ENCODE measurements at places on chromosomes 12 and 14. TPM values are rescaled to one million over a fixed set of nuclear protein-coding genes. Genes with fewer than 3 reads are reported as not detected.

- no peak overlapping the region for H3K27ac ChIP-seq
- DNase-seq, result no peak
- H3K4me3 ChIP-seq, result no peak overlapping the region
- H3K4me1 ChIP-seq, result no peaks in the 10 kb centered on the region
- no peaks in the 10 kb centered on the region for H3K36me3 ChIP-seq
Observed at GRCh38 chr12:110088936-110089335, 35.2 kb upstream of the IFT81 start.

- H3K36me3 ChIP-seq, result no peaks in the 10 kb centered on the region
- H3K27ac ChIP-seq, result no peak overlapping the region
- no peak overlapping the region for H3K4me3 ChIP-seq
Observed at GRCh38 chr12:24470050-24470449, 478.9 kb downstream of the BCAT1 start.

DNA sequence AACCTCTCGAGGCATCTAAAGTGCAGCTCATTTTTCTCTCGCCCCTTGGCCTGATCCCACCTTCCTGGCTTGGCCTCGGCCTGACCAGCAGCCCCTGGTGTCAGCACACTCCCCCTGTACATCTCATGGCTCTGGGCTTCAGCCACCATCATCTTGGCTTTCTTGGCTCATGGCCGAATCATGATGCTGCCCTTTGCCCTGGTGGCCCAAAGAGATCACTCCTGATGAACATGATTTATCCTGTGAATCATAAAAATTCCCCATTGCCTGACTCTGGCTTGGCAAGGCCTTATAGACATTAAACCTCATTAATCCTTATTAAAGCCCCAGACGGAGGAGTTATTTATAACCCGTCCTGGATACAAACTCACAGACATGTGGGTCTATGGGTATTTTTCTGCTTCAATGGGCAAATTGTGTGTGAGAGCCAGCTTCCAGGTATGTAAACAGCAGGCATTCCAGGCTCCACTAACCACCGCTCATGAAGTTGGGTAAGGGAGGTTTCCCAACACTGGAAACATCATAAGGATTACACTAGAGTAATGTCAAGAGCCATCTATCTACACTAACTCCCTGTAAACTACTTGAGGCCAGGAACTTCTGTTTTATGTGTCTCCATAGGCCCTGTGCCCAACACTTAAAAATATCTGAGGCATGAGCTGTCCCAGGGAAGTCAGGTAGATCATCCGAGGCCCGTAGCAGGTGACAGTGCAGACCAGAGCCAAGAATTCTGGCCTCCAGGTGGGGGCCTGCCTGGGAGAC, 171.2 kb downstream of the TTC8 start:
- H3K4me1 ChIP-seq, result no peaks in the 10 kb centered on the region
- H3K36me3 ChIP-seq, result no peaks in the 10 kb centered on the region

GRCh38 chr12:44367136-44367535, 509.0 kb downstream of the NELL2 start:
- no peak overlapping the region for H3K27ac ChIP-seq
- H3K4me3 ChIP-seq, result no peak overlapping the region
- H3K4me1 ChIP-seq, result no peaks in the 10 kb centered on the region
- DNase-seq, result no peak
- H3K27me3 ChIP-seq, result no peaks in the 10 kb centered on the region

DNA sequence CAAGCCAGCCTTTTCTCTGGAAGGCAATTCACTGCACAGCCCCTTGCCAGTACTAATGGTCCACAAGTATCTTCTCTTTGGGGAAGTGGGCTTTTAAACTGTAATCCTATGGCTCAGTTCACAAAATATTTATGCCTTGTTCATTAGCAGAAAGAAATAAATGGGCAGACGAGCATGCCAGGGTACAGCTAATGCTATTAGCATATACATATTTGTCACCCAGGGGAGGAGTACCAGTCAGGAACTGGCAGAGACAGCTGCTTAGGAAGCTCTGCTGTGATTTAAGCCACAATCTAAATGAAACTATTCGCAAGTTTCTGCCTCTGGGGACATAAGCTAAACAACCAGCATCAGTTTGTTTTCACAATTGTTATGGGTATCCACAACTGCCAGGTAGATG, 113.4 kb upstream of the CCDC198 start:
- H3K36me3 ChIP-seq, result no peaks in the 10 kb centered on the region
- DNase-seq, result no peak
- no peaks in the 10 kb centered on the region for H3K27me3 ChIP-seq
- H3K4me3 ChIP-seq, result no peak overlapping the region
- H3K27ac ChIP-seq, result no peak overlapping the region

GRCh38 chr14:91366749-91367148, 50.9 kb downstream of the CCDC88C start:
- no peaks in the 10 kb centered on the region for H3K4me1 ChIP-seq
- H3K27ac ChIP-seq, result no peak overlapping the region
- no peak for DNase-seq
- H3K36me3 ChIP-seq, result no peaks in the 10 kb centered on the region

The ATXN3 gene
- 117 TPM for total RNA-seq

DNA sequence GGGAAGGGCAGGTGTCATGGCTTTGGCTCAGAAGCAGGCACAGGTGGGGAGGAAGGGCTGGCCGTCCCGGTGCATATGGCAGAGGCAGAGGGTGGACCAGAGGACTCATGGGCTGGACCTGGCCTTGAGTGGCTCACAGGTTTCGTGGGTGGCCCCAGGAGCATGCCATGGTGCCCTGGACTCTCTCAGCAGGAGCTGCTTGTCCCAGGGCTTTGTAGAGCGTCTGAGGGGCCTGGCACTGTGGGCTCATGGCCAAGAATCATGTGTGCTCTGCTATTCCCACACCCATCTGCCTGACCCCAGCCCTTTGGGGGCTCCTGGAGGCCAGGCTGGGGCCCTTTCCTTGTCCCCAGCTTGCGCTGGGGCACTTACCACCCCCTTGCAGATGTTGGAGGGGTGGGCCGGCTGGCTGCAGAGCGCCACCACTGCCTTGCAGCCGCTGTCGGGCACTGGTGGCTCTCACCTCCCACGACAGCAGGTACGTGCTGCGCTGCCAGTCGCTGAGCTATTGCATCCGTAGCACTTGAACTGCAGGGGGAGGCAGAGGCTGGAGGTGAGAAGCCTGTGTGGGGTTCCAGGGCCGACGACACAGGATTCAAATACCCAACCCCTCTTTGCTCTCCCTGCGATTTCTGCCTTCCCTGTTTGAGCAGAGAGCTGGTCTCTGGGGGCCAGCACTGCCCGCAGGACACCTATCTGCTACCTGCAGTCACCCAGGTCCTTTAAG, 187.4 kb upstream of the PRMT8 start:
- H3K27me3 ChIP-seq, result no peaks in the 10 kb centered on the region
- DNase-seq, result no peak
- no peak overlapping the region for H3K4me3 ChIP-seq

DNA sequence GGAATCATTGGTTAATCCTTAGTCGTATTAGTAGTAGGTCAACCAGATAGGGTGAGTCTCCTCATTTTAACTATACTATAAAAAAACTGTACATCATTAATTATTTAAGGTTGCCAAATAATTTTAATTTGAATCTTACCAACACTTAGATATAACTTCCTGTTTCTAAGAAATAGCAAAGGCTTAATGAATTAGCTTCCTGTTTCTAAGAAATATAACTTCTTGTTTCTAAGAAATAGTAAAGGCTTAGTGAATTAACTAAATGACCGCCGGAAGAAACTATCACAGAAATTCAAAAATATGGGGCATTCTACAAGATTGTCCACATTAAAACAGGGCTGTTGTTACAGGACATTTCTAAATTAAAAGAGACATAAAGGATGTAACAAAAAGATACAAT, 392.9 kb upstream of the FOXG1 start:
- no peak overlapping the region for H3K4me3 ChIP-seq
- H3K27ac ChIP-seq, result no peak overlapping the region
- H3K27me3 ChIP-seq, result no peaks in the 10 kb centered on the region
- H3K4me1 ChIP-seq, result no peaks in the 10 kb centered on the region

DNA sequence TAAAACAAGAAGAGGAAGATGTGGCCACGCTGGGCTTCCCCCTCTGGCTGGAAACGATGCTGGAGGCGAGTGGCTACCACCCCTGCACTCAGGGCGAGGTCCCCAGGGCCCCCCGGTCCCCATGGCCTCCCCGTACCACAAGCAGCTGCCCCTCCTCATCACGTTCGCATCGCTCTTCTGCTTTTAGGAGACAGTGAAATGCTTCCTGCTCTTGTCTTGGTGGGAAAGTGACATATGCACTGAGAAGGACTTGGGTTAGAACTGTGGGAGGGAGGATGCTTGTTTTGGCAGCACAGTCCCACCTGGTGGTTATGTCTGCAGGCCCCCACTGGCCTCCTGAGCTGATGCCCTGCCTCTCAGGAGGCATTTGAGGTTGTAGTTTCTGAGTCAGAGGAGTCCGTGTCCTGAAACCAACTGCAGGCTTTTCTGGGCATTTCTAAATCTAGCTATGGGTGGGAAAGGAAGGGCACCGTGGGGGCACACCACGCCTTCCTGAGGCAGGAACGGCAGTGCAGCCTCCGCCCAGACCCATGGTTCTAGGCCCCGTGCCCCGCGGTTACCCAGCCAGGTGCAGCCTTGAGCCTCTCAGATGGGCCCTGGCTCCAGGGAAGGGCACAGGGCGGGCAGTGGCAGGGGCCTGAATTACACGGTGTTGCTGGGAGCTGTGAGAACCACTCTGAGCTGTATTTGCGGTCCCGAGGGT, 139.3 kb downstream of the ADGRD1 start:
- no peak overlapping the region for H3K4me3 ChIP-seq
- no peak overlapping the region for H3K27ac ChIP-seq
- no peaks in the 10 kb centered on the region for H3K36me3 ChIP-seq
- peak; percentile 6 for DNase-seq
- no peaks in the 10 kb centered on the region for H3K27me3 ChIP-seq
- no peaks in the 10 kb centered on the region for H3K4me1 ChIP-seq

GRCh38 chr12:113230315-113231234, 9.3 kb downstream of the TPCN1 start:
- no peaks in the 10 kb centered on the region for H3K36me3 ChIP-seq
- no peaks in the 10 kb centered on the region for H3K4me1 ChIP-seq
- no peak for DNase-seq

DNA sequence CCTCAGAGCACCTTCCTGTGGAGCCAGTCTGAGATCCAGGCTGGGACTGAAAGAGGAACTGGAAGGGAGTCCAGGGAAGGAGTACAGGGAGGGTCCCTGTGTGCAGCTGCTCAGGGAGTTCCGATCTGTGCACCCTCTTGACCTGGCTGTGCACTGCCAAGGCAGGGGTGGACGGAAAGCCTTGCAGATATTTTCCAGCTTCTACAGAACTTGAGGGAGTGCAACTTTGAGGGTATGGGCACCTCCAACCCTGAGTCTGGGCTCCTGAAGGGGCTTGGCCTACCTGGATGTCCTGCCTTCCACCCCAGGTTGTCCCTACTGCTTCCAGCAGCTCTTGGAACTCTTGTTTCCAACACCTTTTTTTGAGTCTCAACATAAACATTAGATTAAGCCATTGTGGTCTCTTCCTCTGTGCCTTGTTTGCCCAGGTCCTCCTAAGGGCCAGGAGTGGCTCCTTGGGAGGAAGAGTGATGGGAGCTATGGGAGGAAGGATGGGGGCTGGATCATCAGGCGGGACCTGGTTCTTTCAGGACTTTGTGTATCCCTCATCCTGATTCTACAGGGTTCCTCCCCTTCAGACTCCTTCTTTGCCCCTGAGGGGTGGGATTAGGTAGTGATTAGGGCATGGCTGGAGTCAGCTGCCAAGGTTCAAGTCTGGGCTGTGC, 3.5 kb downstream of the KRT7 start:
- no peaks in the 10 kb centered on the region for H3K36me3 ChIP-seq
- H3K27me3 ChIP-seq, result peaks cover 3% of the 10 kb centered on the region
- no peak for DNase-seq
- no peak overlapping the region for H3K4me3 ChIP-seq

The AHNAK2 gene
- 44.9 TPM for total RNA-seq

GRCh38 chr14:95475540-95476240, 40.8 kb downstream of the SYNE3 start:
- H3K27me3 ChIP-seq, result no peaks in the 10 kb centered on the region
- peaks cover 11% of the 10 kb centered on the region for H3K4me1 ChIP-seq
- H3K27ac ChIP-seq, result no peak overlapping the region
- no peak overlapping the region for H3K4me3 ChIP-seq
- DNase-seq, result no peak

DNA sequence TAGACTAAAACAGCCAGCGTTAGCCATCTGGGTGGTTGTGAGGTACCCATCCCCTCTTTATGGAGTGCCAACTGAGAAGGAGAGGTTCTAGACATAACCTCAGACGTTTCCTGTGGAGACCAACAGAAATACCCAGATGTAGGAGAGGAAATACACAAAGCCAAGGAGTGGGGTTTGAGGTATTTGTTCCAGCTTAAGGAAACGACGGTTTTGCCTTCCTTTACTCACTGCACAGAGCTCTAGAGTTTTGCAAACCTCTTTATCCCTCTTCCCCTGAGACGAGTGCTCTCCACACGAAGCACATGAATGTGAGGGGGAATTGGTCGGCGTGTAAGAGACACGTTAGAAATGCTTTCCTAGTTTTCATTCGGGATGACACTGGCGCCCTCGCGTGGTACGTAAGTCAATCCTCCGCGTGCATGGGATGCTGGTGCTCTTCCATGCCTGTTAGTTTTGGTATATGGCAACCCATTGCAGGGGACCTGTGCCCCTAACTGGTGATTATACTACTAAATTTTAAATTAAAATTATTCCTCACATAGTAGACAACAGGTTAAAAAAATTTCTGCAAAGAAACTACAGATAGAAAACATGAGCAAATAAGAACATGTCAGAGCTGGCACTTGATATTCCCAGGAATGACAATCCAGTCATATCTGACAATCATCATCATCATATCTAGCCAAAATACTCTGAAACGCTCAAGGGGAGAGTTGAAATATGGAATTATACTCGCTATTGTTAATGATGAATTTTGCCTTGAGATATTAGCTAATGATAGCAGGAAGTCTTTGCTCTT, 121.7 kb downstream of the PPM1H start:
- DNase-seq, result peak; percentile 55
- H3K27ac ChIP-seq, result no peak overlapping the region
- no peaks in the 10 kb centered on the region for H3K27me3 ChIP-seq
- no peak overlapping the region for H3K4me3 ChIP-seq
- H3K36me3 ChIP-seq, result no peaks in the 10 kb centered on the region
- no peaks in the 10 kb centered on the region for H3K4me1 ChIP-seq

The ZC3H10 gene
- 5.7 TPM for total RNA-seq

GRCh38 chr12:132904718-132905328, 17.4 kb upstream of the CHFR start:
- no peak overlapping the region for H3K27ac ChIP-seq
- no peaks in the 10 kb centered on the region for H3K27me3 ChIP-seq
- no peaks in the 10 kb centered on the region for H3K4me1 ChIP-seq

DNA sequence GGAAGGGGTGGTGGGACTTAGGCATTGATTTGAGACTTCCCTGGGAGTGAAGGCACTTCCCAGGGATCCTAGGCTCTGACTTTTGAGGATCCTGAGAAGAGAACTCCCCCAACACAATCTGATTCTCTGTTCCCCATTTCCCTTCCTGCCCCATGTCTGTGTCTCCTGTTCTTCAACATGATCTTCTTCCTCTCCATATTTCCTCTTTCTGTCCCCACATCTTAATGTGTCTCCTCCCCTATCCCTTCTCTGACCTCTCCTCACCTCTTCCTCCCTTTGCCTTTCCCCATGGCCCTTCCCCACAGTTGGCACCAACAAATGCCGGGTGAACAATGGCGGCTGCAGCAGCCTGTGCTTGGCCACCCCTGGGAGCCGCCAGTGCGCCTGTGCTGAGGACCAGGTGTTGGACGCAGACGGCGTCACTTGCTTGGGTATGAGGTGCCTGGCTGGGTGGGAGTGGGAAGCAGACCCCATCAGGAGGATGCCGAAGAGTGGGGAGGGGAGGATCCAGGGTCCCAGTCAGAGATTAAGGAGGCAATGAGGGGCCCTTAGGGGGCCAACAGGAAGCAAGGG, 15.2 kb upstream of the LRP1-AS start:
- H3K27me3 ChIP-seq, result no peaks in the 10 kb centered on the region
- H3K4me3 ChIP-seq, result no peak overlapping the region
- no peak overlapping the region for H3K27ac ChIP-seq
- H3K4me1 ChIP-seq, result no peaks in the 10 kb centered on the region
- no peak for DNase-seq
- no peaks in the 10 kb centered on the region for H3K36me3 ChIP-seq
